Putamen (tissue), 1 donor: ENCODE measurements at places on chromosomes 1 and 21.

DNA sequence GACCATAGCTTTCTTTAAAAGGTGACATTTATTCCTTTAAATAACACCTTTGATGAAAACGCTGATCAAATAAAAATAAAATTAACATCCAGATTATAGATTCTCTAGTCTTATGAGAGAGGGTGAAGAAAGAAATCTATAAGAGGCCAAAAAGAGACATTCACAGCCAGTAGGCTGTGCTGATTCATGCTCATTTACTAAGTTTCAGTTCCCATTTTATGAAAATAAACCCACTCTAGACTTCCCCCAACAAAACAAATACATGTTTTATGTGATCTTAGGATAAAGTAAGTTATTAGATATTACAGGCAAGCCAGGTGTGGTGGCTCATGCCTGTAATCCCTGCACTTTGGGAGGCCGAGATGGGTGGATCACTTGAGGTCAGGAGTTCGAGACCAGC lies 21.1 kb downstream of the ESRRG start:
- no peak for DNase-seq

- DNase-seq = no peak
These were observed 744 bp upstream of the WDR26 start for GRCh38 chr1:224435318-224435763.

DNA sequence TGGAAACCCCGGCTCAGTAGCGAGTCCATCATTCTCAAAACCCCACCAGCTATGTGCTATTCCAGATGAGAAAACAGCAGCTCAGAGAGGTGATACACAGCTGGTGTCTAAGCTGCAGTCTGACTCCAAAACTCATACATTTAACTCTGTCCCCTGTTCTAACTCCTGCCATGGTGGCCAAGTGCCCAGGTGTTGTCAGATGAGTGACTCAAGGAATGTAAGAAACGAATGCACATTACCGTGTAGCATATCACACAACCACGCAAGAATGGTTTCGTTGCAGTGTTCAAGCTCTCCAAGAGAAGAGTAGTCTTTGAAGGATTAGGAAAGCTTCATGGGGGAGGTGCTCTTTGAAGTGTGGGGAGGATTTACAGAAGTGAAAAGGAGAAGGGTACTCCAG lies 4.7 kb upstream of the XKR8 start:
- DNase-seq = no peak

GRCh38 chr1:107940701-107941100 lies 24.3 kb downstream of the VAV3 start:
- no peak for DNase-seq

GRCh38 chr1:164902491-164902890 lies 343.5 kb downstream of the PBX1 start:
- DNase-seq = no peak

DNA sequence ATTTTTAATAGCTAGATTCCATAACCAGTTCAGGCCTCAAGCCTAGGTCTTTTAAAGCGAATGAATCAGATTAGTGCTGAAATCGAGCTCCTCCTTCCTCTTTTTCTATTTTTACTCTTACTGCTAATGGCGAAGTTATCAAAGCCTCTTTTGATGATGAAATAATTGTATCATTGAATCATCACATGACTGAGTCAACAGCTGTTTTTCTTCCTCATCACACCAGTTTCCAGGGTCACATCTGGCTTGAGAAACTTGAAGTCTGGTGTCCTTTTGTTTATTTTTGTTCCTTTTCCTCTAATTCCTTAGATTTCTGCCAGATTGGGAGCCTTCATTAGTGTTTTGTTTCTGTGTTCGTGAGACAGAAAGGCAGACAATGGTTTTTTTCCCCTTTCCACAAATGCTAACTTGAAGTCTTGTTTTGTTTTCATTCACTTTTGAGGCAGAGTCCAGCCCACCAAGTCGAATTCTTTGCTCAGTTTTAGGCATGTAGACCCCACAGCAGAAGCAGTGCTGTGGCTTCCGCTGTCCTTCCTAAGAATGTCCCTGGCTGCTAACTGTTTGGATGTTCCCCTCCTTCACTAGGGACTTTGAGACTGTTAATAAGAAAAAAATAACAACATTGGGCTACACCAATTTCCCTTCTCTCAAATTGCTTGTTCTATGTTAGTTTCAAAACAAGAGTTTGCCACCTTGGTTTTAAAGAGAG lies 51.9 kb upstream of the FMOD start:
- DNase-seq = peak; percentile 77

DNA sequence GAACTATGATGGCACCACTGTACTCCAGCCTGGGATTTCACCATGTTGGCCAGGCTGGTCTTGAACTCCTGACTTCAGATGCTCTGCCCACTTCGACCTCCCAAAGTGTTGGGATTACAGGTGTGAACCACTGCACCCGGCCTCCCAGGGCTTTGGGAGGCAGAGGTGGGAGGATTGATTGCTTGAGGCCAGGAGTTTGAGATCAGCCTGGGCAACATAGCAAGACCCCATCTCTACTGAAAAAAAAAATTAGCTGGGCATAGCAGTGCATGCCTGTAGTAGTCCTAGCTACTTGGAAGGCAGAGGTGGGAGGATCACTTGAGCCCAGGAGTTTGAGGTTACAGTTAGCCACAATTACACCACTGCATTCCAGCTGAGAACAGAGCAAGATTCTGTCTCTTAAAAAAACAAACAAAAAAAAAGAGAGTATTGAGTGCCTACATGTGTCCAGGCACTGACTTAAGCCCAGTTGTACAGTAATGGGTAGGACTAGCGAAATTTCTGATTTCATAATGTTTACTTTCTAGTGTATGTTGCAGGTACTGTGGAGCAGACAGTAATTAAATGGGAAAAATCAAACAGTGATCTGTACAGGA lies 4.2 kb downstream of the MANEAL start:
- no peak for DNase-seq

DNA sequence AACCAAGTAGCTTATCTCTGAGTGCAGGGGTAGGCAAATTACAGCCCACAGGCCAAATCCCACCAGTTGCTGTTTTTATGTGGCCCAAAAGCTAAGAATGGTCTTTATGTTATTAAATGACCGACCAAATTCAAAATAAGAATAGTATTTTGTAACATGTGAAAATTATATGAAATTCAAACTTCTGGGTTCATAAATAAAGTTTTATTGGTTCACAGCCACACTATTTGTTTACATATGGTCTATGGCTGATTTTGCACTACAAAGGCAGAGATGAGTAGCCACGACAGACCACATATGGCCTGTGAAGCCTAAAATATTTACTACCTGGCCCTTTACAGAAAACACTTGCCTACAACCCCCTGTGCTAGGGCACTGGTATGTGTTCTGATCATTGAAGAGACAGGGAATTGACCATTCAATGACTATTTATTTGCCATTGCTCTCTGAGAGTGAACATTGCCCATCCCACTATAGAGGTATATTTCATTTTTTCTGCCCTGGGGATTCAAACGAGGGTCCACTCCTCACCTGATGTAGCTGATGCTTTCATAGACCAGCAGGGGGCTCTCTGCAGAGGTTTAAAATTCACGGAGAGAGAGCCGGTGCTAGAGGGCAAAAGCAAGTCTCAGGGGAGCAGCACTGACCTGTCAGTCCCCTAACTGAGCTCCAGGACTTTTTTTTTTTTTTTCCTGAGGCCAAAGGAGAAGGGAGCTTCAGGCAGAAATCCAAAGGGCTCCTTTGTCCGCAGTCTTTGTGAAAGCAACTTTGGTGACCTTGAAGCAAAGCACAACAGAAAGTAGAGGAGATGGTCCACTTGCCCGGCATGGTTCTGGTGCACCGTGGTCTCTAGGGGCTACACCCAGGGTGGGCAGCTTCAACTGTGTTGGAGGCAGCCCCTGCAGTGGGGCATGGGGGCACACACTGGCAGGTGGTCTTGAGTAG lies 7.3 kb upstream of the GNL2 start:
- DNase-seq = no peak

- no peak for DNase-seq
These were observed 22.0 kb upstream of the SLC26A9 start for GRCh38 chr1:205965036-205965884.

- DNase-seq = no peak
These were observed 28.0 kb upstream of the PAX7 start for GRCh38 chr1:18602533-18603211.

DNA sequence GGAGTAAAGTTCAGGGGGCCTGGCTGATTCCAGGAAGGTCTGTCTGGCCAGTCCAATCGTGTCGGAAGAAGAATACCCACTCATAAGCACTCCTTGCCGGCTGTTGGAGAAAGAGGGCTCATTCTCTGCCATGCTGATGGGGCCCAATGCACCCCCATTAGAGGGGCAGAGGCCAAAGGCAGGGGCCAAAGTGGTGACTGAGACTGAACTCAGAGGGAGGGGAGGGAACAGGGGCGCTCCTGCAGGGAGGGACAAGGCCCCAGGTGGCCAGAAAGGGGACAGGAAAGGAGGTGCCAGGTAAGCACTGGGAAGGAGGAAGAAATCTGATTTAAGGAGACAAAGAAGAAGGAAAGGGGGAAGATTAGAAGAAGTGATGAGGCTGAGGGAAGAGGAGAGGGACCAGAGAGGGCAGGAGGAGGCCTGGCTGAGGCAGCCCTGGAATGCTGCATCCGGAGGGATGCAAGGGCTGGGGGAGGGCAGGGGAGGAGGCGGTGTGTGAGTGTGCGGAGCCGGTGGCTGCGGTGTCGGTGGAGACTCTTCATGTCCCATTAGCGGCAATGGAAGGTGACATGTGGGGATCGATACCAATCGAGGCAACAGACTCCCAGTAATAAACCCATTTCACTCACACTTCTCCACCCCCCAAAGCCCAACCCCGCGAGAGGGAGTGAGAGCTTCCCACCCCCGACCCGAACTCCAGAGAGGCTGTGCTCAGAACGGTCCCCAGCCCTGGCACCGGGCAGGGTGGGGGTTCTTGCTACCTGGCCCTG lies 12.0 kb upstream of the ETV3L start:
- DNase-seq = no peak

GRCh38 chr1:197976368-197976767 lies 59.2 kb downstream of the LHX9 start:
- DNase-seq = no peak

- no peak for DNase-seq
These were observed 35.0 kb downstream of the ZYG11A start for GRCh38 chr1:52877554-52877953.

DNA sequence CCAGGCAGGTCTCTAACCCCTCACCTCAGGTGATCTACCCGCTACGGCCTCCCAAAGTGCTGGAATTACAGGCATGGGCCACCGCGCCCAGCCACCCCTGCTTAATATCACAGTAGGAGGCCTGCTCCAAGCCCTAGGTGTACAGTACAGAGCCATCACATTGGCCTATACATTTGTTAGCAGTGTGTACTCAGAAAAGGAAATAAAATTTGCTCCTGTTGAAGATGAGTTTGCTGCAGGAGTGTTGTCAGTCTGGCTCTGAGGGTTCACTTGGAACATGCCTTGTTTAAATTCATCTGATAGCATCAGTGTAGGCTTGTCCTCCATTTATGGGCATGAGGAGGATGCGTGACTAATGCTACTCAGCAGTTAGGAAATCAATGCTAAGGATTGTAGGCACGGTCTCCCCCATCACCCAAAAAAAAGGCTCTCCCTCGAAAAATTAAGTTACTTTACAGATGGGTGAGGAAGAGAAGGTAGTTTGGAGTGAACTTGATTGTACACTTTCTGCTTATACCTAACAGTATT lies 4.6 kb upstream of the ENAH start:
- DNase-seq = peak; percentile 29

DNA sequence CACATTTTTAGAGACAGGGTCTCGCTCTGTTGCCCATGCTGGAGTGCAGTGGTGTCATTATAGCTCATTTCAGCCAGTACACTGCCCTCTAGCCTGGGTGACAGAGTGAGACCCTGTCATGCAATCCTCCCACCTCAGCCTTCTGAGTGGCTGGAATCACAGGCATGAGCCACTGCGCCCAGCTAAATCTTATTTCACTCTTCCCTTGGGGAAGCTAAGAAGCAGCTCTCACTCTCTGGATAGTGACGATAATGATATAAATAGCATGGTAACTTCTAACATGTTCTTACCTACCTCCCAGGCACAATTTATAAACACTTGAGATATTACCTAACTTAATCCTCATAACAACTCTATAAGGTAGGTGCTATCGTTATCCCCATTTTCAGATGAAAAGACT lies 24.9 kb downstream of the IQGAP3 start:
- DNase-seq = no peak

- no peak for DNase-seq
These were observed 216.2 kb upstream of the SAMSN1 start for GRCh38 chr21:14762327-14762726.

GRCh38 chr1:181091309-181092040 lies 3.0 kb downstream of the IER5 start:
- DNase-seq = no peak

DNA sequence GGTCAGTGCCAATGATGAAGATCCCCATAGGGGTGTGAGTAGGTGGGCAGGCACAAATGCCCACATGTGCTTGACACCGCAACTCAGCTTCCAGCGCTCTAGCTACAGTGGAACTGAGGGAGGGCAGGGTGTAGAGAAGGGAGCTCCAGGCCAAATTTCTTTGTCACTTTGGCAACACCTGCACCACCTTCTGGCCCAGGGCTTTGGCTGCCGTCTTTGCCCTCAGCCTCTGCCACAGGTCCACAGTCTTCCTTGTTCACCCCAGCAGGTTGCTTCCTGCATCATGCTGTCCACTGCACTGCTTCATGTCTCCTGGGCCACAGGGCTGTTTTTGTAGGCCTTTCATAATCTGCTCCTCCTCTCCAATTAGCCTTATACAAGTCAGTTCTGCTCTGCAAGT lies 20.4 kb upstream of the FMOD start:
- no peak for DNase-seq

- no peak for DNase-seq
These were observed 4.7 kb upstream of the VASH2 start for GRCh38 chr1:212945463-212946160.

DNA sequence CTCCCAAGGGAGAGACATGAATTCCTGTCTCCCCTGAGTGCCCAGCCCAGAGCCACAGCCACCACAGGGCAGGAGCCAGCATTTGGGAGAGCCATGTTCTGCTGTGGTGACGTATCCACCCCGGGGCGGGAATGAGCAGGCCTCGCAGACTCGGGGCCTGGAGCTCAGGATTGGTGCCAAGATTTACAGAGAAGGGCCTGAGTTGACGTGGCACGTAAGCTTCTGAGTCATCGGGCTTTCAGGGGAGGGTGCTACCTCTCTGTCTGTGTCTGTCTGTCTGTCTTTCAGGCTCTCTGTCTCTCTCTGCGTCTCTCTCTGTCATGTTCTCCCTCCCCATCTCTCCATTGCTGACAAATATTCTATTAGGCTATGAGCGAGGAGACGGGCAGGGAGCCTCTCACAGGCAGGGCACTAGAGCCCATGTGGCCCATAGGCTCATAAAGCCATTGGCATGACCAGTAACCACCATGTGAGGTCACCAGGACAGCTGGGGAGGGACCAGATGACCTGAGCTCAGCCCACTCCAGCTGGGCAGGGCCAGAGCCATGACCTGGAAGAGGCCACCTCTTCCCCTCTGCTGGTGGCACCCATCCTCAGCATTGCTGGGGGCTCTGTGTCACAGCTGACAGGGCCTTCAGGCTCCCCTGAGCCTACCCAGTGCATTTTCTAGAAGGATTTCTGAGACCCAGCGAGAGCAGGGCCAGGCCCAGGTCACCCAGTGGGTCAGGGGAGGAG lies 300.0 kb upstream of the VAMP3 start:
- DNase-seq = no peak

GRCh38 chr1:76677416-76678405 lies 189.6 kb upstream of the ST6GALNAC5 start:
- no peak for DNase-seq
